ENCODE measurements at places on chromosomes 2 and 18. TPM values are rescaled to one million over a fixed set of nuclear protein-coding genes. Genes with fewer than 3 reads are reported as not detected.

RAB6C gene
- not detected for total RNA-seq

FBLN7 gene
- 5.1 TPM for total RNA-seq

GRCh38 chr2:10675131-10675530 is 14.6 kb downstream of the NOL10 start:
- no peak for DNase-seq

HRH4 gene
- 0.15 TPM for total RNA-seq

- no peak for DNase-seq
Measured at GRCh38 chr2:80122675-80123074, 181.9 kb downstream of the LRRTM1 start.

DNA sequence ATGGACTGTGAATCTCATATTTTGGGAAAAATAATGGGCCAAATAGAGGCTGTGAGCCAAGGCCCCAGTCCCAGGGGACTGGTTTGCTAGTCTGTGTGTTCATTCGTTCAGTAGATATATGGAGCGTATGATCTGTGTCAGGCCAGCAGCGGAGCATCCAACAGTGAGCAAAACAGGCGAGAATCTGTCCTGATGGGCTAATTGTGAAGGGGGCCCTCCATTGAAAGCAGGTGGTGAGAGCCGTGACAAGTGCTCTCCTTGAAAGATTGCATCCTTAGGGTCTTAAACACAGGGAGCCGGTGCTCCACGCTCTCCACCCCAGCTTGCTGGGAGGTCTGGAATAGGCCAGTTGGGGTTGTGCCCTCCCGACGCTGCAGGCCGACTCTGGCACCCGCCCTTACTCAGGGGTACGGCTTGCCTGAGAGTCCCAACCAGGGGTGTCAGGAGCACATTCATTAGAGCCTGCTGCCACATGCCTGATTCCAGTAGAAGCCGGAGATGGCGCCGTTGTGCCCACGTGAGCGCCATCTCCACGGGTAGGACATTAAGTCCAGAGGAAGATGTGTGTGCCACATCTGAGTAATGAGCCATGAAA is 213.3 kb downstream of the SH3RF3 start:
- no peak for DNase-seq

GRCh38 chr18:58536202-58536516 is 92.7 kb downstream of the ALPK2 start:
- DNase-seq: no peak

DNA sequence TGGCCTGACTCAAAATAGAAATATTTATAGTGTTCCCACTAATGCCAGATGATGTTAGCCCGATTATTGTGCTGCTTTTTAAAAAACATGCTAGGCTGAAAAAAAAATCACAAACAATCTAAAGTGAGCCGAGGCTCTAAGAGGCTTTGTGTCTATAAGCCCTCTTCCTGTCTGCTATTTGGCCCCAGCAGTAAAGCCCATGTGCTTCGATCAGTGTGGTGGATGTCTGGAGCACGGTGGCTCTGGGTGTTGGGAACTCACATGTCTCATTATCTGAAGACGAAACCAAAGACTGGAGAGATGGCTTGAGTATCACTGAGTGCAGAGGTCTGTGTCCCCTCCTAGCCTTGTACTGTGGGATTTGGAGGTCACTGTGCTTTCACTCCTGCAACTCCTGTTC is 55.1 kb downstream of the INO80C start:
- no peak for DNase-seq

SPP2 gene
- total RNA-seq: 76.4 TPM

DNA sequence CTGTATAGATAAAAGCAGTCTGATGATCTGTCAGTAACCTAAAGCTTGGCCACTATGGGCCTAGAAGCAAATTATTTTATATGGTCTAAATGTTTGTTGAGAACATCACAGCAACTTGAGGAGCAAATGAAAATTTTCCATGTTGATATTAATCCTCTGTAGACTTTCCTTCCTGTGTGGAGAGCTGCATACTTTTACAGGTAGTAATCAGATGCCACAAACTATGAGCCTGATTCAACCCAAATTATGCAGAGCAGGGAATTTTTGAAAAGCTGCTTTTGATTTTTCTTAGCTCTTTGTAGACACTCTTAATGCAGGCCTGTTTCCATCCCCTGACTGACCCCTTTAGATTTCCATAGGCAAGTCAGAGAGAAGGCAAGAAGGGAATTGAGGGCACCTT is 17.3 kb downstream of the PAX3 start:
- DNase-seq: no peak

GRCh38 chr2:126367361-126367760 is 288.6 kb upstream of the GYPC start:
- DNase-seq: no peak

GRCh38 chr2:439556-440402 is 151.9 kb upstream of the ALKAL2 start:
- no peak for DNase-seq
